Epithelial cell of proximal tubule (primary cell): ENCODE measurements at places on chromosomes 2 and 18. TPM values are rescaled to one million over a fixed set of nuclear protein-coding genes. Genes with fewer than 3 reads are reported as not detected.

CPO gene
- total RNA-seq: not detected in 2 replicates

GRCh38 chr18:48835745-48836170 lies 115.0 kb downstream of the SMAD7 start:
- no peak for DNase-seq

GRCh38 chr2:46225150-46225625 lies 72.0 kb upstream of the EPAS1 start:
- DNase-seq: no peak

NOTO gene
- total RNA-seq: not detected in 2 replicates

GRCh38 chr2:227671170-227671905 lies 4.7 kb downstream of the SCYGR5 start:
- DNase-seq: no peak

PTGR3 gene
- 7.8 and 11.8 TPM in 2 replicates for total RNA-seq

PROKR1 gene
- 0.14 TPM in 1 of 2 replicates, not detected in the other for total RNA-seq

DNA sequence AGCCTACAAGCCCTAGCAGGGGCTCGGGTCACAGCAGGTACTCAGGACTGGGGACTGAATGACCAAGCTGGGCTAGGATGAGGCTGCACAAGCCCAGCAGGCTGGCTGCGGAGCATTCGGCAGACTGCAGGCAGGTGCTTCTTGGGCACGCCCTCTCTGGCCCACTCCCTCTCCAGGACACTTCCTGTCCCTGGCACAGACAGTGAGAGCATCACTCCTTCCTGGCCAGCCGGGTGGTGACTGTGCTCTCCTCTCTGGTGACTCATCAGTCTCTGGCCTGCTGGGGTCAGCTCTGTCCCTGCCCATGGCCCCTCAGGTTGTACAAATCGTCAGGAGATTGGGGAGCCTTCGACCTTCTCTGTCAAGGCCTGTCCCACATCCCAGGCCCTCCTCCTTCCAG lies 22.5 kb downstream of the C1QL2 start:
- DNase-seq: no peak

MIB1 gene
- total RNA-seq: 31.2 and 42.8 TPM in 2 replicates

MC4R gene
- total RNA-seq: not detected in 2 replicates

GRCh38 chr2:153601812-153602211 lies 123.2 kb upstream of the RPRM start:
- no peak for DNase-seq

GRCh38 chr2:184041077-184041476 lies 557.3 kb upstream of the ZNF804A start:
- no peak for DNase-seq

GRCh38 chr2:27652790-27653189 lies 10.6 kb downstream of the SUPT7L start:
- DNase-seq: no peak

- DNase-seq: no peak
Measured at GRCh38 chr18:7856733-7857132, 289.6 kb downstream of the PTPRM start.

DNA sequence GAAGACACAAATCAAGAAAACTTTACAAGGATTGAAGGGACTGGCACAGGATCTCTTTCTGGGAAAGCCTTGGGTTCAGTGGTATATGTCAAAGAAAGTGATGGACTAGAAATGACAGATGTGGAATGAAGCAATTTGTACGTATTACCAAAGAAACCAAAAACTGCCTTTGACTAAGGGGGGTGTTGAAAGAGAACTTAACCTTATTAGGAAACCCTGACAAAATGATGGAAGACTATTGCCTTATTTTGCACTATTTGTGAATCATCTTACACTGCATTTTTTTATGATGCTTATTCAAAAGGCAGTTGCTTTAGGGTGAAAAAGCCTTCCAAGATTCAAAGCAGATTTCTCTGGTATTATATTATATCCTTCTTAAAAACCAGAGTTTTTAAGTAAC lies 4.0 kb downstream of the TSGA10 start:
- DNase-seq: no peak

DNA sequence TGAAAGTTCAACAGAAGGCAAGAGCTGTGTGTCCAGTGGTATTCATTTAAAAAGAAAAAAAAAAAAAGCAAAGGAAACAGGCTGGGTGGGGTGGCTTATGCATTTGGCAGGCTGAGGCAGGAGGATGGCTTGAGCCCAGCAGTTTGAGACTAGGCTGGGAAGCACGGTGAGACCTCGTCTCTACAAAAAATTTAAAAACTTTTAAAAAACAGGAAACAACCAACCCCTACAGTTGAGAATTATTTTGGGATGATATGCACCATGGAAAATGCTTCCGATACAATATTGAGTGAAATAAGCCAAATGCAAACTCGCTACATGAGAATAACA lies 31.2 kb downstream of the PTPN18 start:
- no peak for DNase-seq

DNA sequence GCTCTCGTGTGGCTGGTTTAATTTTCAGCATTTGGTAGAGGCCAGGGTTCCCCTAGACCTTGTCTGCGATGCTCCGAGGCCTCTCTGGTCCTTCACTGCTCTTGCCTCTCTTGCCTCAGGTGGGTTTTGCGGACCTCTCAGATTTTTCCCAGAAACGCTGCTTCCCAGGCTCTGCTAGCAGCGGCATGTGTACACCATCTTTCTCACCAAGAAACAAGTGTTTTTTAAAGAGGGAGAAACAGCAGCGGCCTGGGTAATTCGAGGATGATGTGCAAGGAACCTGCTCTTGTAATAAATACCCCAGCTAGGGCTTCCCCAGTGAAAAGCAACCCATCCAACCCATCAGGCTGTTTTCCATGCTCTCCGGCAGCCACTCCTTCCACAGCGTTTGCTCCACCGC lies 33.5 kb upstream of the COL6A3 start:
- DNase-seq: no peak

GRCh38 chr2:134446383-134447017 lies 192.6 kb downstream of the MGAT5 start:
- no peak for DNase-seq
